Right ventricle myocardium inferior (tissue), 1 donor: ENCODE measurements at places on chromosomes 13 and 19. TPM values are rescaled to one million over a fixed set of nuclear protein-coding genes. Genes with fewer than 3 reads are reported as not detected.

GRCh38 chr19:16089010-16089846, 12.9 kb downstream of the TPM4 start:
- peak; percentile 23 for DNase-seq

Gene APLP1
- 20.5 TPM for total RNA-seq

GRCh38 chr13:62035981-62036380, 620.3 kb upstream of the PCDH20 start:
- DNase-seq = no peak

- peak; percentile 96 for DNase-seq
Measured at GRCh38 chr13:23579072-23579895, 9.1 kb downstream of the TNFRSF19 start.

DNA sequence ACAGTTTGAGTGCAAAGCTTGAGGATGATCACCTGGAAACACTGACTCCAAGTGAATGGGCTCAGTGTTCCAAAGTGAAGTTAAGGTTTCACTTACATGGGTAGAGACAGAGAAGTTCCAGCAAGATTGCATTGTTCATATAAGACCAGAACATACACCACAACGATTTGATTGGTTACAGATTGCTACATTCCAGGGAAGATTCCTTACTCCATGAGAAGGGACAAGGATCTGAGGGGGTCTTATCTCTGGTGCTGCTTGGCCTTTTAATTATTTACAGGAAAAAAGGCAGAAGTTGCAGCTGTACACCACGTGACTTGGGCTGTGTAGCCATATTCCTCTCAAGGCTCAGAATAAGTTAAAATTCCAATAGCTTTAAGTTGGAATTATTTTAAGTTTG, 12.3 kb downstream of the WDFY2 start:
- no peak for DNase-seq

Gene C19orf67
- not detected for total RNA-seq

Gene TNFRSF19
- total RNA-seq = 36.5 TPM

DNA sequence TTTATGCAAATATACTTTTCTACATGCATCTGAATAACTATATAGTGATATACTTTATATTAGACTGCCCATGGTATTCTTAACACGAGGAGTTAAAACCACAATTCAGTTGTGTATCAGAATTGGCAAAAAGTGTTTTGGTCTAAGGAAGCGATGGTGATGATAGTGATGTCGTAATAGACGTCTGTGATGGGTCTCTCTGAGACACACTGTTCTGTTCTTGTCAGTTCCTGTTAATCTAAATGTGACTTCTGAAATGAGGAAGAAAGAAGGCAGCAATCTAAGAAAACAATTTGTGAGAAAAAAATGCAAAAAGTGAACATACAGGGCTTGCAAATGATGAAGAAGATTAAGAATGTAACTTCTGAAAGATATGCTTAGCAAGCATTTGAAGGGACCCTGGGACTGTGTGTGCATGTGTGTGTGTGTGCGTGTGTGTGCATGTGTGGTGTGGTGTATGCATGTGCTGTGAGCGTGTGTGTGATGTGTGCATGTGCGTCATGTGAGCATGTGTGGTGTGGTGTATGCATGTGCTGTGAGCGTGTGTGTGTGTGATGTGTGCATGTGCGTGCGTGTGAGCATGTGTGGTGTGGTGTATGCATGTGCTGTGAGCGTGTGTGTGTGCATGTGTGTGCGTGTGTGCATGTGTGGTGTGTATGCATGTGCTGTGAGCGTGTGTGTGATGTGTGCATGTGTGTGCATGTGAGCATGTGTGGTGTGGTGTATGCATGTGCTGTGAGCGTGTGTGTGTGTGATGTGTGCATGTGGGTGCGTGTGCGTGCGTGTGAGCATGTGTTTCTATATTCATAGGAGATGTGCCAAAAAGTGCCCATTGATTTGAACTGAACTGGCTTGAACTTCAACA, 131.8 kb downstream of the IRS2 start:
- no peak for DNase-seq

DNA sequence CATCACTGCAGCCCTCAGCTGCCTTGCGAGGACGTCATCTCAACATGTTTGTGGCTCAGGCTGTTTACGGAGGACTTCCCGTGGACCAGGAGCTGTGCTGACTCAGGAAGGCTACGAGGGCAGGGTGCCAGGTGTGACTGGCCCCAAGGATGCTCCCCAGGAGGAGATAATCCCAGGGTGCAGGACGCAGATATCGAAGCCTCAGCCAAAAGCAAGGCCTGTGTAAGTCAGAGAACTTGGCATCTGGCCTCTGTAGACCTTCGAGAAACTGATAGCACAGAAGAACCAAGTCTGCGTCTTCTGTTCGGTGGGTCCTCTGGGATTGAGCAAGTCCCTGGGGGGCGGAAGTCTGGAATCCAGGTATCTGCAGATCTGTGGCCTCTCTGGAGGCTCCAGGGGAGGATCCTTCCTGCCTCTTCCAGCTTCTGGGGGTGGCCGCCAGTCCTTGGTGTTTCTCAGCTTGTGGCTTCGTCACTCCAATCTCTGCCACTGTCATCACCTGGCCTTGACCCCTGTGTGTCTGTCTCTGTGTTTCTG, 2.6 kb upstream of the DOHH start:
- DNase-seq = no peak

GRCh38 chr13:48110931-48111721, 16.2 kb upstream of the MED4 start:
- DNase-seq = no peak

GRCh38 chr19:8109455-8109854, 39.9 kb downstream of the FBN3 start:
- no peak for DNase-seq
